Bronchial smooth muscle cell (primary cell): ENCODE measurements at places on chromosomes 7 and 10. TPM values are rescaled to one million over a fixed set of nuclear protein-coding genes. Genes with fewer than 3 reads are reported as not detected.

The CDNF gene
- total RNA-seq = 1.5 and 3.0 TPM in 2 replicates

The EPO gene
- not detected in 2 replicates for total RNA-seq

The CHCHD3 gene
- 56.2 and 66.8 TPM in 2 replicates for total RNA-seq

The LRGUK gene
- 0.09 and 0.16 TPM in 2 replicates for total RNA-seq

The ASB15 gene
- not detected in 2 replicates for total RNA-seq

The SPDYE1 gene
- total RNA-seq = under 0.01 TPM in 1 of 2 replicates, not detected in the other

The RSBN1L gene
- total RNA-seq = 13.7 and 16.4 TPM in 2 replicates

The BAG3 gene
- 4.4 and 5.2 TPM in 2 replicates for total RNA-seq

The CRPPA gene
- 0.60 and 0.95 TPM in 2 replicates for total RNA-seq
